ENCODE measurements at places on chromosomes 13 and 19.

GRCh38 chr19:42655748-42656147 lies 61.0 kb upstream of the CEACAM8 start:
- DNase-seq, result no peak

DNA sequence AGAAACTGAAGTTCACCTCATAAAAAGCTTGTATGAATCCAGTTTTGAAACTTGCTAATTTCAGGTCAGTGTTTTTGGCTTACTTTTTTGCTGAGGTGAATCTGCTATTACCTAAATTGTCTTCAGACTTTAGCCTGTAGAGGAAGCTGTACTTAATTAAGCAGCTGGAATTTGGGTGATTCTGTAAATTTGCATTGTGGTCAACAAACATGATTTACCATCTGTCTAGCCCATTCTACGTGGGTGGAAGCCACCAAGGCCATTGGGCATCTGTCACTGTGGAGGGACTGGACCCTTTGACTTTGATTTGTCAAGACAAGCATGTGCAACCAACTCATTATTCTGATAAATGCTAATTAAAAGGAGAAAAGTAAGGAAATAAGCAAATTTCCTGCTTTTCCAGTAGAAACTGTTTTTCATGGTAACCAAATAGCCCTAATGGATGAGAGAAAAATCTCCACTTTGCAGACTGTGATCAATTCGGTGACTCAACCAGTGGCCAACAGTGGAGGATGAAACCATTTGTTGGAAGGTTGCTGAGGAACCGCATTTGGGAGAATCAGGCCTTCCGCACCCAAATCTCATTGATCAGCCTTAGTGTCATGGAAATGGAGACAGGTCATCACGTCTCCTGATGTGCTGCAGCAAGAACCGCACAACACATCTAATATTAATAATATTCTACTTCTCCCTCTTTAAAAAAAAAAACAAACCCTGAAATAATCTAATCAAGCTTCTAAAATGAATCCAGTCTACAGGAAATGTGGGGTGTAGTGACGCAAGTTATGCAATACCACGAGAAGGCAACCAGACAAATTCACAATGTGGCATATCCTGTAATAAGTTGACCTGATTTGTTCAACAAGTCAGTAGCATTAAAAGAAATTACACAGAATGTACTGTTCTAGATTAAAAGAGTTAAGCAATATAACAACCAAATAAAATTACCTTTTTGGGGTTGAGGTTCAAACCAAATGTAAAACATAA lies 54.3 kb downstream of the GARRE1 start:
- peak; percentile 78 for DNase-seq

DNA sequence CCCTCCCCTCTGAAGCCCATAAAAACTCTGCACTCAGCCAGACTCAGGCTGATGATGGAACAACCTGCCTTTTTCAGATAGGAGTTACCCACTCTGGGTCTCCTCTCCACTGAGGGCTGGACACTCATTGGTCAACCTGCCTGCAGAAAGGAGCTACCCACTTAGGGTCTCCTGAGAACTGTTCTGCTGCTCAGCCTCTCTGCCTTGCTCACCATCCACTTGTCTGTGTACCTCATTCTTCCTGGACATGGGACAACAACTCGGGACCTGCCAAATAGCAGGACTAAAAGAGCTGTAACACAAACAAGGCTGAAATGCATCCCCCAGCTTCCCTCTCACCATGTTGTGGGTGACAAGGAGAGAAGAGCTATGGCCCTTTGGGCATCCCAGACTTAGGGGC lies 18.4 kb upstream of the RCBTB2 start:
- DNase-seq, result no peak

- DNase-seq, result peak; percentile 88
Observed at GRCh38 chr19:39328046-39328705, 7.5 kb upstream of the LRFN1 start.

GRCh38 chr19:13382633-13382938 lies 123.7 kb downstream of the CACNA1A start:
- no peak for DNase-seq
